ENCODE measurements at places on chromosomes 6 and 20.

- no peak for DNase-seq
Measured at GRCh38 chr20:19522071-19522801, 235.8 kb upstream of the RIN2 start.

GRCh38 chr6:119077643-119078375 is 655 bp downstream of the FAM184A start:
- DNase-seq: no peak

DNA sequence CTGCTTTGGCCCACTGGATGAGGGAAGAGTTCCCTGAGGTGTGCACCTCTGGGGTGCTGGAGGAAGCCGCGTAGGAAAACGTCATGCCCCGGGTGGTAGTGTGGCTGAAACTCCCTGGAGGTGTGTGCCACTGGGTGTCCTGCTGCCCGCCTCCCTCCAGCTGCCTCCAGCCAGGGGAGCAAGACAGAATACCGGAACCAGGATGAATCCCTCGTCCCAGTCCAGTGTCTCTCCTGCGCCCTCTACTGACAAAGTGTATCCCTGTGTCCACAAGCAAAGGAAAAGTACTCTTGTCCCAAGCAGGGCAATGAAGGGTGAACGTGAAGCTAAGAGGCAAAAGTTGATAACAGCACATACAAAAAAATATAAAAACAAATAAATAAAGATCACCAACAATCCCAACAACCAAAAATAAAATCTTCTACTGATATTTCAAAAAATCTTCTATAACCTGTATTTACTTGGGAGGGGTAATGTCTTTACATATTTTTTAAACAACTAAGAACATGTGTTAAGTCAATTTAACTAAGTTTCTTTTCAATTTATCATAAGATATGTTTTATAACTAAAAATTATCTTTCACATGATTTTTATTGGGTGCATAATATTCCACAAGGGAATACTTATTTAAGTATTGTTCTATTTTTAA is 437.6 kb downstream of the MAFB start:
- DNase-seq: no peak

GRCh38 chr6:92716638-92717037 is 702.7 kb downstream of the EPHA7 start:
- no peak for DNase-seq

DNA sequence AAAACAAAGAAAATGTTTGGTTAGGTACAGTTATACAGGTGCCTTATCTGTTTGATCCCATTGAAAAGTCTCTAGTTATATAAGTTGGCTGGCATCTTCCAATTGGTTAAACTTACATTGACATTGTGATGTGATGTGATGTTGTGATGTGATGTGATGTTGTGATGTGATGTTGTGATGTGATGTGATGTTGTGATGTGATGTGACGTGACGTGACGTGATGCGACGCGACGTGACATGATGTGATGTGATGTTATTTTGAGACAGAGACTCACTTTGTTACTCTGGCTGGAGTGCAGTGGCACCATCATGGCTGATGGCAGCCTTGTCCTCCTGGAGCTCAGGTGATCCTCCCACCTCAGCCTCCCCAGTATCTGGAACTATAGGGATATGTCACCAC is 507.6 kb downstream of the HAO1 start:
- no peak for DNase-seq

DNA sequence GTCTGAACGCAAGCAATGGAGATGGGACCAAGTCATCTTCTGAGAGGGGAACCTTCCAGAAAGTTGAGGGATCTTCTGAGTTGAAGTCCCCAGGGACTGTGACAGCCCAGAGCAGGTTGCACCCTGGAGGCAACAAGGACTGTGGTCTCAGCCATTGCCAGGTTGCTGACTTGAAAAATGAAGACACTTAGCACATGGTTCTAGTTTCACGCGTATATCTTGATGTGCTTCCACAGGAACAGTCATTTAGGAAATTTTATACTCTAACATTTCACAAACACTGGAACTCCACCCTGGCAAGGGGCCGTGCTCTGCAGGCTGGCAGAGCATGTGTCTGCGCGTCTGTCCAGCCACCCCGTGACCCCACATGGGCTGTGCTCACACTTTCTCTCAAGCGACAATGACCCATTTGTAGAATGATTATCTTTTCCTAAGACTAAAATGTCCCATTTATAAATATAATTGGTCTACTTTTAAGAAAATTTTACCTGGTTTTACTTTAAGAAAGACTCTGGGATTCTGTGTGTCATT is 157.0 kb downstream of the ERMARD start:
- no peak for DNase-seq

GRCh38 chr6:72748759-72749158 is 126.9 kb downstream of the KCNQ5 start:
- DNase-seq: no peak

- DNase-seq: no peak
Measured at GRCh38 chr6:1787894-1788293, 178.2 kb downstream of the FOXC1 start.

DNA sequence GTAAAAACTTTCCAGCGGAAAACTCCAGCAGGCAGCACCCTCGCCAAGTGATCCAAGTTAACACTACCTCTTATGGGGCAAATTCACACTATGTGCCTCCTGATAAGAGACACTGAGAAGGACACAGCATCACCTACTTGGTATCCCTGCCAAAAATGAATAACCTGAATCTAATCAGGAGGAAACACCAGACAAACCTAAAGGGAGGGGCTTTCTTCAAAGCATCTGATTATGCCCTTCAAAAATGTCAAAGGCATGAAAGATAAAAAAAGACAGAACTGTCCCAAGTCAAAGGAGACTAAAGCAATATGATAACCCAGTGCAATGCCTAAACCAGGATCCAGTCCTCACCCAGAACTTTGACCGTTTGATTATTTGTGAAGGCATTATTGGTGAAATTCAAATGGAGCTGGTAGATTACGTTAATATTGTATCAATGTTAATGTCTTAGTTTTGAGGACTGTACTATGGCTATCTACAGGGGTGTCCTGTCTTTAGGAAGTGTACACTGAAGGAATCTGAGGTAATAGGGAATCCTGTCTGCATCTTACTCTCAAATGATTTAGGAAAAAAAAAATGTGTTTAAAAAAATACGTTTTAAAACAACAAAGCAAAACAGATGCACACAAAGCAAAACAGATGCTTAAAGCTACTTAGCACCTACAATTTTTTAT is 8.3 kb downstream of the TBC1D7 start:
- no peak for DNase-seq

DNA sequence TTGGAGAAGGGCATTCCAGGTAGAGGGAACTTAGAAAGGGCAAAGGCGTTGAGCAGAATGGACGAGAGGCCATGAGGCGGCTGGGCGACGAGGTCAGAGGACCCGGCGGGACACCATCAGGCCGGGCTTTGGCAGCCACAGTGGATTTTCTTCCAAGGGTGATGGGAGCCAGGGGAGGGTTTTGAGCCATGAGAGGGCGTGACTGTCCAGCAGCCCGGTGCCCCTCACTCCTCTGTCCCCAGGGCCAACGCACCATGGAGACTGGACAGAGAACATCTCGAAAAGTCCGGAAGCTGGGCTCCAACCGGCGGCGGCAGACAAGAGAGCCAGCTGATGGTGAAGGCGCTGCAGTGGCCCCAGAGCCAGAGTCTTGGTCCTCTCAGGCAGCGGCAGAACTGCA is 6.4 kb downstream of the RAB44 start:
- DNase-seq: no peak

DNA sequence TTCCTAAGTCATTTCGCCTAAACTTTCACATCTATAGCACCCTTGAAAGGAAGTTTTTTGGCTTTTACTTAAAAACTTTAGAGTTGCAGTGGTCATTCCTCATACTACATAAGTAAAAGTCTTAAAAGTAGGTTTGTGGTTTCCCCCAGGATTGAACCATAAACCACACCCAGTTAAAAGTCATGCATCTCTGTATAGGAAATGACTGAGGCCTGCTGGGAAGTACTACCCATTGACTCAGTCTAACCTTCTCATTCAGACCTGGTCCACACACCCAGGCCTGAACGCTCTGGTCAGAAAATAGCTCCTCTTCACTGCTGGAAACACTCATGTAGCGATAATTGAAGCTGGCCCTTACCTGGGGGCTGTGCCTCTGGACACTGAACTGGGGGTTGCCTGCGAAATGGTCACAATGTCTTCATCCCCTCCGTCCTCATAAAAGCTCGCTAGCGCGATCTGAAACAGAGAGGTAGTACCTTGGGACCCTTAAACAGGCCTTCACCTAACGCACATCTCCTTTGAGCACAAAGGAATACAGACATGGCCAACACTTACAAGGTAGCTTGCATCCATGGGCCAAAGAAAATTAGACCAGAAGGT is 2.6 kb downstream of the NSFL1C start:
- DNase-seq: no peak
